Ascending aorta (tissue), 2 donors: ENCODE measurements at places on chromosomes 4 and X.

DNA sequence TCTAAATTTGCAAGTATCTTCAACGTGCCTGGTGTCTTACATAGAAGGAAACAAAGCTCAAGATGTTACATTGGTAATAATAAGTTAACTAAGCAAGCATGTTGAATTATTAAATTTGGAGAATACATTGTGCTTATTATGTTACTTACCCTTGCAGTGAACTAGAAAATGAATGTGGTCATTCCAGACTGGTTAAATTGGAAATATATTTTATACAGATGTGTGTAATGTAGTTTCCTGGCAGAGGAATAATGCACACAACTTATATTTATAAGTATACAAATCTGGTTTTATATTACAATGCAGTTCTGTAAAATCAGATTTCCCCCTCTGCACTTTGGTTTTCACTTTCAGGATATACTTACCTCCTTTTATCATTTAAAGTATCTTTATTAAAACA lies 159.9 kb upstream of the SLIT2 start:
- no peak for DNase-seq

- no peak for DNase-seq
Measured at GRCh38 chrX:119692191-119693039, 553 bp downstream of the SEPTIN6 start.

GRCh38 chr4:143354990-143355389 lies 18.3 kb downstream of the GAB1 start:
- DNase-seq: no peak

DNA sequence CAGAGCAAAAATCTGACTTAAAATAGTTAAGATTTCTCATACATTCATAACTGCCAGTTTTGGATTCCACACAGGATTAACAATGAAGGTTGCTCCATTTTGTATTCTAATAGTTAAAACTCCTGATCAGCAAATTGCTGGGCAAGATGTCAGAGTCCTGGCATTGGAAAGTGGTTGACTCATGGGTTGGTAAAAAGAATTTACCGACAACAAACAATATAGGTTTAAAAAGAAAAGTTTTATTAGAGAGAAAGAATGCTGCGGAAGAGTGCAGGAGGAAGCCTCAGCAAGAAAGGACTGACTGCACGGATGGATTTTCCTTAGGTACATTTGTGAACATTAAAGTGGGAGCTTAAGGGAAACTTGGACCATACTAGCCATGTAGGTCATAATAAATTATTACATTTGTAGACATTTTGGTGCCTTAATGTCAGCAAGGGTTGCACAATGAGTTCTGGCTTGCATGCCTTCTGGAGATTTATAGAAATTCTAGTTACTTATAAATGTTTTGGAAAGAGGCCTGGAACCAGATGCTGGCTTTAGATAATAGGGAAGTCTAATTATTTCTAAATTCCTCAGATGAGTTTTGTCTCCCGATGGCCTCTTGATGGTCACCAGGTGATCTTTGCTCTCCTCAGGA lies 25.4 kb upstream of the IL2 start:
- no peak for DNase-seq

DNA sequence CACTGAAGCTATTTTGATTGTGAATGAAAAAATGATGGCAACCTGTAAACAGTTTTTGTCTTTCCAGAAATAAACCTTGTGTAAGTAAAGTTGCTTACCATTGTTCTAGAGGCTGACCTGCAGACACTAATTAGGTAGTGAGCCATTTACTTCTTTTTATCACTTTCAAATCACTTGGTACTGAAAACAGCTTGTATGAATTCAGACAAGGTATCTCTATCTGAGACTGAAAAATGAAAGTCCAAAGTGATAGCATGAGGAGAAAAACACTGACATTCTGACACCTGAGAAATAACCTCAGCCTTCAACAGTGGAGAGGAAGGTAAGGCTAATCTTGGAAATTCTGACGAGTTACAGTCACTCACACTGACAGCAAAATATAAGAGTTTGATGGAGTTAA lies 238.8 kb downstream of the GPC3 start:
- no peak for DNase-seq

DNA sequence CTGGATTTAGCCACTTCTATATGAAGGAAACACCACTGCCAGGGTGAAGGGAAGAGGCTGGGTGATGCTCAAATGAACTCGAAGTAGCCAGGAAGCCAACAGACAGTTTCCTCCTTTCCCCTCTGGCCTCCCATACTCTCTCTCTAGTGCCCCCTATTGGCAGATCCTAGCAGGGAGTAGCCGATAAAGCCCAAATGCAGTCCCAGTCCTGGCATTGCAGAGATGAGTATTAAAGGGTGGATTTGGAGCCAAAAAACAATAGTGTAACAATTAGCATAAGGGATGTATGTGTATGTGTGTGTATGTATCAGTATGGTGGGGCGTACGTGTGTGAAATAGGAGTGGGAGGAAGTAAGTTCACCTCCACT lies 213.8 kb upstream of the LDB2 start:
- no peak for DNase-seq

DNA sequence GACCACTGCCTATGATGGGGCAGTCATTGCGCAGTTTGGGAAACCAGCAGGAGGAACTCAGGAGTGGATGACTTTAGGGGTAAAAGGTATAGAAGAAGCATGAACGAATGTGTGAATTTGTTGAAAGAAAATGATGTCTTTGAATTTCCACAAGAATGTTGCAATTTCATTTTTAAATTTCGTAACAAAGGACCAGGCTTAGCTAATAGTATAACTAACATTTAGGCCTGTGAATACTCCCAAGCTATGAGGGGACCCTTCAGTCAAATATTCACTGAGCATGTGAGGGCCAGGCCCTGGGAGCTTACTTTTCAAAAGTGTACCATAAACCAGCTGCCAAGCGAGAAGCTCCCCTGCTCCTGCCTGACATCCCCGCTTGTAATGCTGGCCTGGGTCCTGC lies 5.3 kb downstream of the MPC1L start:
- no peak for DNase-seq

- no peak for DNase-seq
Measured at GRCh38 chrX:4588056-4588455, 874.6 kb upstream of the PRKX start.

GRCh38 chr4:16597443-16597842 lies 301.0 kb downstream of the LDB2 start:
- DNase-seq: no peak

DNA sequence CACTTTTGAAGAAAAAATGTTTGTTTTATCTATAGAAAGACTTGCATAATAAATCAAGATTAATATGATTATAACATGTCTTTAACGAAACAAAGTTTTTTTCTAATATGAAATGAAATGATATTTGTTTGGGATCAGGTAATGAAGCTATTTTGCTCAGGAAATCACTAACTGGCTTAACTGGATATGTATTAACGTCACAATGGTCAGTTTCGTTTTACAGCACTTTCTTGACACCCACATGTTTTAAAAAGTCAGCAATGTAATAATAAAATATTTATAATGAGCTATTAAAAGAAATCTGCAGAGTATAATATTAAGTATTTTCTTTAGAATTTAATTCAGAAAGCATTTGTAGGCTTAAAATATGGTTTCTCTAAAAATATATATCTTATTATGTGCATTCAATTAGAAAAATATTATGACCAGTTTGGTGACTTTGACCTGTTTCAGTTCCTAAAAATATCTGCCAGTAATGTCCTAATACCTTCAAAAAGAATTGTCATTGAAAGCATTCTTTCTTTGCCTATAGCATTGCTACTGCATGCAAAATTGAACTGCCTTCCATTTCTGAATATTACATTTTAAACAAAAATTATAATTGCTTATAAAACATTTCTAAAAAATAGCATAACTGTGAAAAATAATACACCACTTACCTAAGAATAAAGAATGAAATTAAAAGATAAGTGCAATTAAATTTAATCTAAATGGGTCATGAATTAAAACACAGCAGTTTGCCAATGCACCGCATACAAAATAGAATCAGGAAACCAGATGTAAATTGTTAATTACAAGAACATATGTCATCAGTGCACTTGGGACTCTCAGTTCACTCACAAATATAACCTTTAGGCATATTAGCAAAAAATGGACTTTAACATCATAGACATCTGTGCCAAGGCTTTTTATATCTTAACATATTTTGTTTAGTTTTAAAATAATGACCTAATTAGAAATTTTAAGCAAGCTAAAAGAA lies 31.6 kb downstream of the TIGD2 start:
- DNase-seq: no peak

DNA sequence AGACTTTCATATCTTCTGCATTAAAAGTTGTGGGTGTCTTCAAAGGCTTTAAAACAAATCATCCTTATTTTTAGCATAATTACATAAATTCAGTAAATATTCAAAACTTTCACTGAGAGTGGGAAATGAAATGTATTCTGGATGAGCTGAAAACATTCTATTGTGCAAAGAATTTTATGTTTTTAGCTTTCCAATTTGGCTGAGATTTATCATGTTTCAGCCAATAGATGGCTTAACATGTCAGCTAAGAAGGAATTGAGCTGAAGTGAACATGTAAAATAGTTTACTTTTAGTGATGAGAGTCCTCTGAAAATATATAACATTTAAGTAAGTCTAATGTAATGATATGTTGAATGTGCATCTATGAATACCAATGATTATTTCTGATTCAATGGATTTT lies 213.5 kb upstream of the GIMD1 start:
- no peak for DNase-seq

GRCh38 chr4:87559090-87559837 lies 30.1 kb upstream of the SPARCL1 start:
- no peak for DNase-seq

- peak; percentile 86 for DNase-seq
Measured at GRCh38 chr4:186587416-186588018, 32.1 kb upstream of the MTNR1A start.

DNA sequence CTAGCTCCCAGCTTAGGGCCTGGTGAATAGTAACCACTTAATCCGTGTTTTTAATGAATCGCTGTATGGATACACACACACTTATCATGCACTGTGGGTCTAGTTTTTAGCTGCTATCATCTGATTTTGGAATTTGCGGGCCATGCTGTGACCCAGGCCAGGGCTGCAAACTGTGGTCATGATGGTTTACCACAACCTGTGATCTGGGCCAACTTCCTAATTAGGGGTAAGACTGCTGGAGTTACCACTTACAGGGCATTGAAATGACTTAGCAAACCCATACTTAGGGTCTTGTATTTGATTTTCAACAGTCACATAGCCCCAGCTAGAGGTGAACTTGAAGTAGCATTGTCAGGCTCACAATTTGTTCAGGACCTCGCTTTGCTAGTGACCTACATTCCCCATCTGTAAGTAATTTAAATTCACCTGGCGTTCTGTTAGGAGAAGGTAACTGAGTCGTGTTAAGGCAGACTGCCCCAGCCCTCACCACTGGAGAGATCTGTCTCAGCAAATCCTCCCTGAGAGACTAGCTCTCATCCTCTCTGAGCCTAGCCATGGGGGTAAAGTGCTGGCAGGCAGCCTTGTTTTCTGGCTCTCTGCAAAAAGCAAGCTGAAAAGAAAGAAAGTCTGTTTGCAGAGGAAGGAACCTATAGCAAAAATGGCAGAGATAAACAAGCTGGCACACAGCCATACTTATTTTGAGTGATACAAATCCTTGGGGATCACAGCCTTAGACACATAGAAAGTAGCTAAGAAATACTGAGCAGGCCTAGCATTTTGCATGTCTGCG lies 33.8 kb upstream of the EGFL6 start:
- no peak for DNase-seq

GRCh38 chrX:129572422-129572821 lies 32.4 kb downstream of the OCRL start:
- DNase-seq: no peak

- no peak for DNase-seq
Measured at GRCh38 chr4:188262464-188262863, 123.2 kb downstream of the TRIML1 start.

DNA sequence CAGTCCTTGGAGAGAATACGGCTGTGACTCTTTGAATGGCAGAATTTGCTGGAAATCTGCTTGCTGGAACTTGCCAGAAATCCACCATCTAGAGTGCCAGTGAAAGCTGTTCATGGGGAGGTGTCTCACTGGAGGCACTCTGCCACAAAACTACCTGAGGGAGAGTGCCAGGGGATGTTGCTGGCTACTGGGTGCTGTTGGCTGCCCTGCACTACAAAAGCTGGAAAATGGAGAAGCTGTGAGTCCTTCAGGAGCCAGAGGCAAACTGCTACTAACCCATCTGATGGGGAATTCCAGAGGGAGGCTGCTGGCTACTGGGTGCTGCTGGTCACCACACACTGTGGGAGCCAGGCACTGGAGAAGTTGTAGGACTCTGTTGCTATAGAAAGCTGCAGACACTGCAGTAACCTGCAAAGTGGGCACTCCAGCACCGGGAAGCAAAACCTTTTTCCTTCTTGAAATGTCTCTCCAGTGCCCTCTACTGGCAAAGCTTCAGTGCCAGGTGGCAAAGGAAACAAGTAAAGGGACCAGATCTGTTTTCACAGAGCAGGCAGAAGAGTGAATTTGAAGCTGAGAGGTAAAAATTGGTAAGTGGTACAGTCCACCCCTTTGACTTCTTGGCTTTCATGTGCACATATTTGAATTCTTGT lies 47.8 kb upstream of the HSD17B10 start:
- DNase-seq: no peak

GRCh38 chrX:19156186-19156585 lies 33.9 kb upstream of the ADGRG2 start:
- no peak for DNase-seq

GRCh38 chr4:17092736-17093437 lies 194.4 kb upstream of the LDB2 start:
- DNase-seq: no peak

DNA sequence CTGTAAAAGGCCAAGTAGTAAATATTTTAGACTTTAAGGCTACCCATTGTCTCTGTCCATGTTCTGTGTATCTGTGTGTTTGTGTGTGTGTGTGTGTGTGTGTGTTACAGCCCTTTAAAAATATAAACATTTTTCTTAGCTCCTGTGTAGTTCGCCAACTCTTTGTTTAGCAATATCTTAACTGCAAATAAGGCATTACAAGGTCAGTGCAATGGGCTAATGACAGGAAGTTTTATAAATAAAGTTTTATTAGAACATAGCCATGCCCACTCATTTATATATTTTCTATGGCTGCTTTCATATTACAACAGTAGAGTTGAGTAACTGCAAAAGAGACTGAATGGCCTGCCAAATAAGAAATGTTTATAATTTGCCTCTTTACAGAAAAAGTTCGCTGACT lies 5.9 kb upstream of the SLC7A11 start:
- DNase-seq: no peak

DNA sequence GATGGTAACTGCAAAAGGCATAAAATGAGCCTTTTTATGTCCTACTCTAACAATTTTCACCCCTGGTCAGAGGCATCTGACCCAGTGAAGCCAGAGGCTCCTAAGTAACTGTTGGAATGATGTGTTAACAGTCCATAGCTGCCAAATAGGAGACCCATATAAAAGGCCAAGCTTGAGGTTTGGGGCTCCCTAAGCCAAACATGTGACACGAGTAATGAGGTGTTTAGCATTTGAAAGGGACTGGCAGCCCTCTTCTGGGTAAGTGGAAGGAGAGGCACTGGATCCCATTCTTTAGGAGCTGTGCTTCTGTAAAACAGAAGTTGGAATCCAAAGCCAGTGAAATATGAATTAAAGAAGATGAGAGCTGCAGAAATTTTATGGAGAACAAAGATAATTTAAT lies 100.6 kb upstream of the PNPLA4 start:
- no peak for DNase-seq

GRCh38 chr4:23978002-23978401 lies 88.2 kb upstream of the PPARGC1A start:
- no peak for DNase-seq
